Activated CD4-positive, CD25-positive, alpha-beta regulatory T cell treated with anti-CD3 and anti-CD28 coated beads, Interleukin-2, amount 50 U/mL, for 72 hours (primary cell): ENCODE measurements at places on chromosomes 5 and 9.

- DNase-seq: no peak
Observed at GRCh38 chr9:110815361-110815760, 146.8 kb downstream of the MUSK start.

DNA sequence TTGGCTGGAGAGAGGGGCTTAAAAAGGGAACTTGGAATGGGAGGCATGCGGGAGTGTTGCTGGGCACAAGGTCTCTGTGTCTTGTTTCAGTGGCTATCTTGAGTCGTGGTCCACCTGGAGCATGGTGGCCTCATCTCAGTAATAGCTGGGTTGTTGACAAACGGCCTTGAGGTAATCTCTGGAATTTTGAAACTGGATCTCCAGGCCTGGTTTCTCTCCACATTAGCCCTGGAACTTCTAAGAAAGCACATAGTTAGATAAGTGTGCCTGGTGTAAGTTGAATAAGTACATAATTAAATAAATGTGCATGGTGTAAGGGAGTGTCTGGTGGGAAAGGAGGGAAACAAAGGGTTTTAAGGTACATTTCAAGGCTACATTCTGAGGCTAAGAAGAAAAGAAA is 62.2 kb downstream of the INIP start:
- no peak for DNase-seq

DNA sequence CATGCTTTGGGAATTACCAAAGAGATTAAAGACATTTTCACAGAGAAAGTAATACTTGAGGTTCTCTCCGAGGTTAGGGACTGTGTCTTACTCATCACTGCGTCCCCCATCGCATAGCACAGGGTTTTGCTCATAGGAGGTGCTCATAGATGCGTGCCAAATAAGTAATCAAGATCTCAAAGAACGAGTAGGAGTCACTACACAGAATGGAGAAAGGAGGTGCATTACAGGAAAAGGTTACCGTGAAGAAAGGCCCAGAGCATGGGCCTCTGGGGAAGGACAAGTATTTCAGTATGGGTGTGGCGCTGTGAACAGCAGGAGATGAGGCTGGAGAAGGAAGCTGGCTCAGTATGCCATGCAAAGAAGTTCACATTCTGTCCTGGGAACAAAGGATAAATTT is 182.4 kb downstream of the ACTL7B start:
- no peak for DNase-seq

DNA sequence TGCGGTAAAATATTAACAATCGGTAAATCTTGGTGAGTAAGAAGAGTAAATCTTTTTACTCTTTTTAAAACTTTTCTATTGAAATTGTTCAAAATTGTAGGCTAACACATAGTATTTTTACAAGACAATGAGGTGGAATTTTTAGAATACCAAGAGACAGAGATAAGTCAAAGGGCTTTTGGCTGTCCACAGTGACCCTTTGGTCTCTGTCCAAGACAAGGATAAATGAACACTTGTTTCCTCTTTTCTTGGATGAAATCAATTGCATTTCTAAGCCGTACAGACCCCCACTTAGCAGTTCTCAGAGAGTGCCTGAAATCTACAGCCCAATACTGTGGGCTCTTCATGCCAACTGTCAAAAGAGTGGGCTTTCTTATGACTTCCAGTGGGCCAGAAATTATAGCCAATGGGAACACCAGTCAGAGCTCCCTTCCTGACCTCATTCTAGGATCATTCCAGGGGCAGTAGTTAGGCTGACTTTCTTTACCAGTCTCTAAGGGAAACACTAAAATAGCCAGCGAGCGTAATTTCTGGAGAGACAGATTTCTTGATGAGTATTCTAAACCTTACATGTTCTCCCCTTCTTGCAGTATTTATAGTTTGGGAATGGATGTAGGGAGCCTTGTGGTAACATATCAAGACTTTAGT is 74.1 kb downstream of the GALNT10 start:
- no peak for DNase-seq

DNA sequence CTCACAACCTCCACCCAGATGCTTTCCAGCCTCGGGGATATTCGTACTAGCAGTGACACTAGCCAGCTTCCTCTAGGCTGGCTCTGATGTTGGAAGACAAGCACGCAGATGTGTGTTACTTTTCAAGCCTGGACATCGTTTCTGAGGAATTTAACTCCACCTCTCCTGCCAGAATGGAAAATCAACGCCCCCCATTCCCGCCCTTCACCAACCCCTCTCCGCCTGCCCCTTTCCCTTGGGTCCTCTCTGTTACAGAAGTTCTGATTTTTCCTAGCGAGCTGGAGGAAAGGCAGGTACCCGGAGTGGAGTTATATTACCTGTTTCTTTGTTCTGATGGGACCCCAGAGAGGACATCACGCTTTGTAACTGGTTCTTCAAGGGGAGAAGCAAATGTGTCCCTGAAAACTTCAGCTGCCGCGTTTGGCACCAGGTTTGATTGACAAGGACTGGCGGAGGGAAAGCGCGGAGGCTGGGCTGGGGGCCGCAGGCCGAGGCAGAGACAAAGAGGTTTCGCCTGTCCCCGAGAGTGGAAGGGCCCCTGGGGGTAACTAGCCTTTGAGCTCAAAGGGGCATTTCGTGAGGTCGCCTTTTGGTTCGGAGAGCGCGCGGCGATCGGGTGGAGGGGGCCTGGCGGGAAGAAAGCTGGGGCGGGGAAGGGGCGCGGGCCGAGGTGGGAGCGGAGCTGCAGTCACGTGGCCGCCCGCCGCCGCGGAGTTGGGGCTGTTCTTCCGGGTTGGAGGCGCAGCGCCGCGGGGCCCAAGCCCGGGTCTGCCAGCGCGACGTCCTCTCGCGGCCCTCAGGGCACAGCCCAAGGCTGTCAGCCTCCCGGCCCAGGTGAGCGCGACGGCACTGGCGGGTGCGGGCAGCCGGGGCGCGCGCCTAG is at the start of gene NNT:
Gene NNT (plus strand): TSS at position 720 of the 883 bp plus-strand sequence. CDS start 6,016 bp downstream, outside the sequence.
- peak; percentile 82 for DNase-seq

DNA sequence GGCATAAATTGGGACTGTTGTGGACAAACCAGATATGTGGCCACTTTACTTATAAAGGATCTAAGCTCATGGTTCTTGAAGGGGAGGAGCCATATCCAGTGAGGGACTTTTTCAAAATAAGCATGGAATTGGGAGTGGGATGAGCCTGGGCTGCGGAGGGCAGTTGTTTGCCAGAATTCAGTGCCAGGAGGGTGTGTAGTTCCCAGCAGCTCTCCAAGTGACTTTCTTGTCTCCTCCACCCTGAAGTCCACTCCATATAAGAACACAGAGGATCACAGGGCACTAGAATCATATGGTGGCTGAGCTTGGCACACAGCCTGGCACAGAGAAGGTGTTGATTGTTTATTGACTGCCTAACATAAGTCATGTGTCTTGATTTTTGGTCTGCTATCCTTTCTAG is 121.1 kb downstream of the CAVIN4 start:
- DNase-seq: no peak

DNA sequence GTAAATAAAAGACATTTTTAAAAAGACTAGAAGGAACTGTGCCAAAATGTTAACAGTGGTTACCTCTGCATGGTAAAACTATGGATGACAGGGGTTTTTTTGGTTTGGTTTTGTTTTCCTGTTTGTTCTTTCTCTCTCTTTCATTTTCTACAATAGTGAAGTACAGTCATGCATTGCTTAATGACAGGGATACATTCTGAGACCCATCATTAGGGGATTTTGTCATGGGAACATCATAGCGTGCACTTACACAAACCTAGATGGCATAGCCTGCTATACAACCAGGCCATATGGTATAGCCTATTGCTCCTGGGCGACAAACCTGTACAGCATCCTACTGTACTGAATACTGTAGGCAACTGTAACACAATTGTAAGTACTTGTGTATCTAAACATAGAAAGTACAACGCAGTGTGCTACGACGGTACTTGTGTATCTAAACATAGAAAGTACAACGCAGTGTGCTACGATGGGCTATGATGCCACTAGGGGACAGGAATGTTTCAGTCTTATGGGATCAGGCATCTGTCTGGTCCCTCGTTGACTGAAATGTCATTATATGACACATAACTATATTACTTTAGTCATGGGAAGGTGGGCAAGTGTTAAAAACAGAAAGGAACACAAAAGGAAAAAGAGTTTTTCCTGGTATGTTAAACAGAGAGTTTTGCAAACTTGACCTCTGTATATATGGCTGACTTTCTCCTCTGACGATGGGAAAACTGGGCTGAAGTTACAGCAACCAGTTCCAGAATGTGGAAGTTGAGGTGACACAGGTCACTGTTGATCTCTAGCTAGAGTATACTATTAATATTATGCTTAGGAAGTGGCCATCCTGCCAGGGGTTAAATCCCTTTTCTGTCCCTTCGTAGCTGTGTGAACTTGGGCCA is 7.4 kb upstream of the ADAM19 start:
- DNase-seq: no peak

GRCh38 chr5:149800633-149801032 is 70.5 kb downstream of the PPARGC1B start:
- no peak for DNase-seq

- DNase-seq: no peak
Observed at GRCh38 chr5:66987126-66987525, 209.5 kb downstream of the CD180 start.

DNA sequence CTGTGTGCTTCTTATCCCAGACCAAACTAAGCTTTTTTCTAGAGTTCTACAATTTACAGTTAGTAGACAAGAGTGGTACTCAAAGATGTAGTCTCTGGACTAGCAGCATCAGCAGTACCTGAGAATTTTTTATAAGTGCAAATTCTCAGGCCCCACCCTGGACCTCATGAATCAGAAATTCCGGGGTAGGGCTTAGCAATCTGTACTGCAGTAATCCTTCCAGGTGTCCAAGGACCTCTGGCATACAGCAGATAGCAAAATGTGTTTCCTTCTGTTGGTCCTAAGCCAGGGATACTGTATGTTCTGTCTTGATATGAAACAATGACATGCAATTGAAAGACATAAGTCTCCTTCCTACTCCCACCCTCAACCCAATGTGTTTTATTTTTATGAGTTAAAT is 194.3 kb downstream of the MSX2 start:
- no peak for DNase-seq

DNA sequence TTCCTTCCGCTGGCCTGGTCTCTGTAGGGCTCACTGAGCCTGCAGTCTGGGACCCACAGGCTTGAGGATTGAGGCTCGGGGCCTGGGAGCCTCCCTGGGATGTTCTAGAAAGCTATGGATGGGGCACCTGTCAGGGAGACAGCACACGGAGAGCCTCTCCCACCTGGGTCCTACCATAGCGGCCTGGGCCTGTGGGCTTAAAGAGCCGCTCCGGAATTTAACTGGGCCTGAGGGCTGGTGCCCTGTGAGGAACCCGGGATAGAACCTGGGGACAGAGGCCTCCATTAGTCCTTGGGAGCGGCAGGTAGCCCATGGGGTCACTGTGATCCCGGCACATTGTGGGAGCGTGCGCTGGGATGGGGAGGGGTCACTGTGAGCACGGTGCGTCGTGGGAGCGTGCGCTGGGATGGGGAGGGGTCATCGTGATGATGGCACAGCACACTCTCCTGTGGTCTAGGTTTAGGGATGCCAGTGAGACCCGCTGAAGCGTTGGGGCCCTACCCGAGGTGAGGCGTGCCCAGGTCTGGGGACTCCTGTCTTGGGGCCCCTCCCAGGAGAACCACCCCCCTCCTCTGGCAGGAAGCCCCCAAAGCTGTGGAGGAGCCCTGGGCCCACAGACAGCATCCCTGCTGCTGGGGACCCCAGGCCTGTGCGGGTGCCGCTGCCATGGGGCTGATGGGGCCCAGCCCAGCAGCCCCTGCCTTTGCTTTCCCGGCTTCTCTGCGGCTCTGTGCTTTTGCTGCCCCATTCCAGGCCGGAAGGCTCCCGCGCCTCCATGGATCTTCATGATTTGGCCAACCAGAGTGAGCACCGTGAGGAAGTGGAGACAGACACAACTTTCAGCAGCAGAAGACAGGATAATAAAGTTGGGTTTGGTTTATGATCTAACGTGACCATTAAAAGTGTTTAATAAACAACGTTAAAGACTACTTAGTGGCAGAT is 3.4 kb upstream of the CEP72 start:
- DNase-seq: no peak

DNA sequence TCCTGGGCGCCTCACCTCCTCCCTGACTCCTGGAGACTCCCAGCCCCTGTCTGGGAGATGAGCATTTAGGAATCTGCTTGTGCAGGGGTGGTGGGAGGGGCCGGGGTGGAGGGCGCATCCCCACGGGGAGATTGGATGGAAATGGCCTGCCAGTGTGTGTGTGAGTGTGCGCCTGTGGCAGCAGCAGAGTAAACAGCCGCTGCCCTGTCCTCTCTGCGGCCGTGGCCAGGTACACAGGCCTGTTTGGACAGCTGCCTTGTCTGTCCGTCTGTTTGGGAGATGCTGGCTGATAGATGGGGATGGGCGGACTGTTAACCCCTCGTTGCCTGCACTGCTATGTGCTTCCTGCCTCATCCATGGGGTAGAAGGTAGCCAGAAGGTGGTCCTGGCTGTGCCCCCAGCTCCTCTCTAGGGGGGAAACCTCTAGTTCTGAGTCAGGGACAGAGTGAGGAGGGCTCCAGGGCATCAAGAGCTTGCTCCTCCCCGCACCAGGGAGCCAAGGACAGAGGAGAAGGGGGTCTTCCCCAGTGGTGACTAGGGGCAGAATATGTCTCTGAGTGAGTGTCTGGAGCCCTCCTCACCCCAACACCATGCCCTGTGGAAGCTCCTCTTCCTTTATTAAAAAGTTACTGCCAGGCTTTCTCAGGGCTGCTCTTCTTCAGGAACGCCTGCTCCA is 60.1 kb downstream of the LMX1B start:
- no peak for DNase-seq

DNA sequence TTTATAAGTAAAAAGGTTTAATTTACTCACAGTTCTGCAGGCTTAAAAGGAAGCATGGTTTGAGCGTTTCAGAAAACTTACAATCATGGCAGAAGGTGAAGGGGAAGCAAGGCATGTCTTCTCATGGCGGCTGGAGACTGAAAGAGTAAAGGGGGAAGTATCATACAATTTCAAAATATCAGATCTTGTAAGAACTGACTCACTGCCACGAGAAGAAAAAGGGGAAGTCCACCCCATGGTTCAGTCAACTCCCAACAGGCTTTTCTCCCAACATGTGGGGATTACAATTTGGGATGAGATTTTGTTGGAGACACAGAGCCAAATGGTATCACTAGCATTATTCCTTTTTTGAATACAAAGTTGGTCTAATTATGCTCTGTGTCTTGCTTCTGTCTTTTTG is 627.9 kb upstream of the ST8SIA4 start:
- no peak for DNase-seq

GRCh38 chr9:98187926-98188325 is 4.5 kb downstream of the CORO2A start:
- DNase-seq: no peak

- DNase-seq: no peak
Observed at GRCh38 chr9:101791938-101792337, 53.5 kb upstream of the GRIN3A start.

- DNase-seq: no peak
Observed at GRCh38 chr9:132425675-132426062, 15.7 kb downstream of the CFAP77 start.

- peak; percentile 66 for DNase-seq
Observed at GRCh38 chr9:78030553-78031443, 813 bp downstream of the GNAQ start.

GRCh38 chr5:126103868-126104267 is 319.3 kb upstream of the GRAMD2B start:
- DNase-seq: no peak
